Right atrium auricular region (tissue), 2 donors: ENCODE measurements at places on chromosomes 2 and 18. TPM values are rescaled to one million over a fixed set of nuclear protein-coding genes. Genes with fewer than 3 reads are reported as not detected.
A peak's percentile ranks its signal among the peaks of the same experiment; 100 is the strongest.

PASK gene
- total RNA-seq, result 1.1 TPM

TSHZ1 gene
- 14.5 TPM for total RNA-seq

UGT1A3 gene
- not detected for total RNA-seq

C2orf80 gene
- total RNA-seq, result not detected

SMYD1 gene
- 74.8 TPM for total RNA-seq

SLC4A5 gene
- total RNA-seq, result 1.3 TPM

C2orf66 gene
- not detected for total RNA-seq

DUSP2 gene
- total RNA-seq, result 9.0 TPM

- peaks cover 22% of the 10 kb centered on the region for H3K4me1 ChIP-seq
- no peak for DNase-seq
- H3K27ac ChIP-seq, result peak overlapping the region; percentile 92
- H3K27me3 ChIP-seq, result no peaks in the 10 kb centered on the region
These were observed 757 bp downstream of the HDHD2 start for GRCh38 chr18:47149457-47150028.

DNA sequence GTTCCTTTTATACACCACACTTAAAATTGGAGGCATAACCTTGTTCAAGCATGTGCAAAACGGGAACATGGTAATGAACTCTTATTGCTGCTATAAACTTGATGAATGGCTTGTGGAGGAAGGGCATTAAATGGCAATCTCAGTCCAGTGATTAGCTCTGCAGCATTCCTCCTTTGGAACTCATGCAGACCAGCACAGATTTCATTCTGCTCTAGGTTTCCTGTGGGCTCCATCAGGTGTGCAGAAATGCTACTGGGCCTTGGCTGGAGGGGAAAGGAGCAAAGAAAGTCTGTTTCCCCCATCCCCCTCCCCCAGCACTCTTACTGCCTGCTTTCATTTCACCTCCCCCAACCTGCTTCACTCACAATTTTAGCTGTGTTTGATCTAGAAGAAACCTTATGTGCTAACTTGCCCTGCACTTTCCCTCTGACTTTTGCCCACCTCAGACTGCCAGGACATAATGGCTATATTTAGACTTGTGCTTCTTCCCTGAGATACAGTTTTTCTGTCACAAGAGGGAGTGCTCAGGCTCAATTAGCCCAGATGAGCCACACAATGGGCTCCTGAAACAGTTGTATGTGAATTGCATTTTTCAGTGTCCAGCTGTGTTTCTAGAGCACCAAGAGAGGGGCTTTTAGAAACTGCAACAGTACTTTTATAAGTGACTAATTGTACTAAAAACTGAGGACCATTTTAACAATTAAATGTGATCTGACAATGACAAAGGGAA lies 109.8 kb downstream of the FSHR start:
- no peaks in the 10 kb centered on the region for H3K4me1 ChIP-seq
- no peak overlapping the region for H3K4me3 ChIP-seq
- no peak for DNase-seq
- H3K27me3 ChIP-seq, result no peaks in the 10 kb centered on the region
- H3K36me3 ChIP-seq, result no peaks in the 10 kb centered on the region
- H3K27ac ChIP-seq, result no peak overlapping the region

DNA sequence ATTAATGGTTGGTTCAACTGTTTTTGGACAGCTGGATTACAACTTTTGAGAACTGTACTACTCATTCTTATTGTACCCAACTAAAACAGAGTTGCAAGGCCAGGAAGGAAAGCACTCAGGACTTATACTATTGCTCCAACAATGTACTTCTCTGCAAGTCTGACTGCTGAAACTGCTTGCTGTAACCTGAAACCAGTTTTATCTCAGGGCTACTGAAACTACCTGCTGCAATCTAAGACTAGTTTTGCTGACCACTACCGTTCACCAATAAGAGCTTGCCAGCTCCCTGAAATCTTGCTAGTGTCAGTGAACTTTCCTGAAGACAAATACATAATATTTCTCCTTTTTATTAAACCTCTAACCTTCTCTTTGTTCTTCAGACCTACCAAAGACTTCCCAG lies 157.3 kb downstream of the CDCA7 start:
- no peak overlapping the region for H3K4me3 ChIP-seq
- H3K27me3 ChIP-seq, result no peaks in the 10 kb centered on the region
- no peaks in the 10 kb centered on the region for H3K36me3 ChIP-seq
- no peak for DNase-seq
- no peaks in the 10 kb centered on the region for H3K4me1 ChIP-seq

DNA sequence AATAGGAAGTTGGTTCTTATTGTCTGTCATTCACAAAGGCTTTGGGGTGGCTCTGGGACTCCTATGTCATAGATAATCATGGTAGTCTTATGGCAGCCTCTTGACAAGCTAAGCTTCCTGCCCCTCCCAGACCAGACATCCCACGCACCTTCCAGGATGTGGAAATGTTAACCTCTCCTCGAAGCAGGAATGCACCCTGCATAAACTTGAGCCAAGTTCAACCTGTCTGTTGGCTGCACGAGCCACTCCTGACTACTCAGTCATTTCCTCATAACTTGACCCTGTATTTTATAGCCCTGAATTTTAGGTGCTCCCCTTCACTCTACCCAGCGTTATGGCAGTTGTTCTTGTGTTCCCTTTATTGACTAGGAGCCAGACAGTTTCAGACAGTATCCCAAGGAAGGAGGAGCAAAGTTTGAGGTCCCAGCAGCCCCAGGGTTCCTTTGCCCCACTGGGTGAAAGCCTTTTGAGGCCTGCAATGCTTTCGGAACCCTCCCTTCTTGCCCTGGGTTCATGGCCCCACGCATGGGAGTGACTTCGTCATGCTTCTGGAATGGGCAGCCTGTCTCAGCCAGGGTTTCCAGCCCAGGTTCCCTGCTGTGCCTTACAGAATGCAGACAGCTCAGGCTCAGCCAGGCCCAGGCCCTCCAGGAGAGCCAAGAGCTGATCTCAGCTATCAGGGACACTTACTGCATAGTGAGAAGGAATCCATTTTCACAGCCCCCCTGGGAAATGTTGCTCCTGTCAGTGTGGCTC lies 15.6 kb upstream of the INO80C start:
- no peaks in the 10 kb centered on the region for H3K27me3 ChIP-seq
- H3K27ac ChIP-seq, result no peak overlapping the region
- peak; percentile 75 for DNase-seq
- no peaks in the 10 kb centered on the region for H3K36me3 ChIP-seq
- H3K4me1 ChIP-seq, result peaks cover 22% of the 10 kb centered on the region

DNA sequence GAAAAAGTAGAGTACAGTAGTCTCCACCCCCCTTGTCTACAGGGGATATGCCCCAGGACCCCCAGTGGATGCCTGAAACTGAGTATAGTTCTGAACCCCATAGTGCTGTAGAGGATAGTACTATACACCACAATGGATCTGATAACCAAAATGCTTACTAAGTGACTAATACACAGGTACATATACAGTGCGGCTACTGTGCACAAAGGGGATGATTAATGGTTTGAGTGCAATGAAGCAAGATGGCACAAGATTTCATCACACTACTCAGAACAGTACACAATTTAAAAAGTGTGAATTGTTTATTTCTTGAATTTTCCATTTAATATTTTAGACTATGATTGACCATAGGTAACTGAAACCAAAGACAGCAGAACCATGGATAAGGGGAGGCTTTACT lies 446.9 kb upstream of the NRP2 start:
- no peaks in the 10 kb centered on the region for H3K36me3 ChIP-seq
- DNase-seq, result no peak
- H3K4me1 ChIP-seq, result no peaks in the 10 kb centered on the region
- H3K27ac ChIP-seq, result no peak overlapping the region
- no peaks in the 10 kb centered on the region for H3K27me3 ChIP-seq

DNA sequence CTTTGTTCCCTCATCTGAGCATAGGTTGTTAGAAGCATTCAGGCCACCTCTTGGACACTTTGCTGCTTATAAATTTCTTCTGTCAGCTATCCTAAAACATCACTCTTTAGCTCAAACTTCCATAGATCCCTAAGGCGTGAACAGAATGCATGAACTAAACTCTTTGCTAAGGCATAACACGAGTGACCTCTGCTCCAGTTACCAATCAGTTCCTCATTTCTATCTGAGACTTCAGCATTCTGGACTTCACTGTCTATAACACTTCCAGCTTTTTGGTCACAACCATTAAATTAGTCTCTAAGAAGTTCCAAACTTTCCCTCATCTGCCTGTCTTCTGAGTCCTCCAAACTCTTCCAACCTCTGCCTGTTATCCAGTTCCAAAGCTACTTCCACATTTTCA lies 8.3 kb upstream of the VWA3B start:
- no peak overlapping the region for H3K4me3 ChIP-seq
- no peaks in the 10 kb centered on the region for H3K4me1 ChIP-seq
- no peak overlapping the region for H3K27ac ChIP-seq
- no peaks in the 10 kb centered on the region for H3K36me3 ChIP-seq

GRCh38 chr18:9413576-9413975 lies 61.7 kb upstream of the RALBP1 start:
- no peak for DNase-seq
- peaks cover 11% of the 10 kb centered on the region for H3K4me1 ChIP-seq
- H3K27me3 ChIP-seq, result no peaks in the 10 kb centered on the region
- no peak overlapping the region for H3K27ac ChIP-seq

DNA sequence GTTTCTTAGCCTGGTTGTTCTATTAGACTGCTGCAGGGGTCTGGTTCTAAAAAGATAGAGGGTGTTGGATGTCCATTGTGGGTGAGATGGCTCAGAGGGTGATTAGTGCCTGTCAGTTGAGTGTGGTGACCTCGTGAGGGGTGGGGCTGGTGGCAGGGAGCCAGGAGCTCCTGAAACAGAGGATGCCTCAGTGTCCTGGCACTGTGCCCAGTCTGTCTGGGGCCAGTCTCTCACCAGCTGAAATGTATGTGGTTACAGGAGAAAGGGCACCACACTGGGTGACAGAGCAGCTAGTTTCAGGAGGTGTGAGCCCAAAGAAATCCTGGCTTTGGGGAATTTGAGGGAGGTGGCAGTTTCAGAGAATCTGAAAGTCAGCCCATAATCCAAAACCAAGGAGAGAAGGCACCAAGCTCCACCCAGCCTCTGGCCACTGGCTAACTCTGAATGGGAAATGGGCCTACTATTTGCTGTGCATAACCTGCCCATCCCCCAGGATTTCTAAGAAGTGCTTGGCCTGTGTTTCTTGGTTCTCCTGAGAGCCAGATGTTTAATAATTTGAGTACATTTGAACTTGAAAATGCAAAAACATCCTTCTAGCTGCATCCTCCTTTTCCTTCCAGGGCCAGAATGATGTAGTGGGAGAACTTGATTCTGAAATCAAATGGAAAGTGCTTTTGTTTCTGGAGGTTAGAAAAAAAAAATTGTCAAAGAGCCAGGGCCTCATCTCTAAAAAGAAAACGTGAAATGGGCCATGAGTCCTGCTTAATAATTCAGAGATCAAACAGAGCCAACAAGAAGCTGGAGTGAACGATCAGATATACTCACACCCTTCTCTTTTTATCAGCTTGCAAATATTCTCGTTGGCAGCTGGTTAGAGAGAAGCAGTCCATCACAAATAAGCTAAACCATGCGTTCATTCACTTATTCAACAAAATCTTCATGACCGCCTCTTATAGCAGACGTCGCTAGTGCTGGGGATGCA lies 92.3 kb downstream of the B3GNT2 start:
- no peaks in the 10 kb centered on the region for H3K36me3 ChIP-seq
- peaks cover 27% of the 10 kb centered on the region for H3K4me1 ChIP-seq
- H3K4me3 ChIP-seq, result no peak overlapping the region
- DNase-seq, result peak; percentile 72
- peak overlapping the region; percentile 48 for H3K27ac ChIP-seq
- H3K27me3 ChIP-seq, result no peaks in the 10 kb centered on the region

DNA sequence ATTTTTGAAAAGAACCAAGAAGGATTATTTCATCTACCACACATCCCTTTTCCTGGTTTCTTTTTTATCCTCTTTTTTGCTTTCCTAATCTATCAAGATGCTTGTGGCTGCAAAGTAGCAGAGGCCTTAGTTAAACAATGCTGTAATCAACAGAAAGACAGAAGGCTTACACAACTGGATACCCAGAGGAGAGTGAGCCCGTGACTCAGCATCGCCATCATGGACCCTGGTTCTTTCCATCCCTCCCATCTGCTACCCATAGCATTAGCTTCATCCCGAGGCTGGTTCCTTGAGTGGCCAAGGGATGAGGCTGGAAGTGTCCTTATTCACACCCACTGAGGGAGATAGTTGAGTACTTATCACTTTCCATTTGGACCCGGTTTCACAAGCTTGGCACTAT lies 7.5 kb upstream of the HAAO start:
- no peak for DNase-seq
- no peaks in the 10 kb centered on the region for H3K36me3 ChIP-seq
- H3K4me1 ChIP-seq, result no peaks in the 10 kb centered on the region
- no peaks in the 10 kb centered on the region for H3K27me3 ChIP-seq

DNA sequence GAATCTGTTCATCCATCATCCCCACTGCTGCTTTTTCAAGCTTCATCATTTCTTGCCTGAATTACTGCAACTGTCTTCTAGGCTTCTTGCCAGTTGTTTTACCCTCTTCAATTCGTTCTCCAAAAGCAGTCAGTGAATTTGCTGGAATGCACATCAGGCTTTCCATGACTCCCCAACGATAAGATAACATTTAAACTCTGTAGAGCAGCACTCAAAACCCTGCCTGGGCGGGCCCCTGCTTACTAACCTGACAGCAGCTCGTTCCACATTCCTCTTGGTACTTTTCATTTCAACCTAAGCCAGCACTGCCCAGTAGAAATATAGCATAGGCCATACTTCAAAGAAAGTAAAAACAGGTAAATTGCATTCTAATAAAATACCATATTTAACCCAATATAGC lies 342.9 kb downstream of the SUCLG1 start:
- H3K36me3 ChIP-seq, result no peaks in the 10 kb centered on the region
- no peaks in the 10 kb centered on the region for H3K4me1 ChIP-seq
- H3K27me3 ChIP-seq, result no peaks in the 10 kb centered on the region
- no peak overlapping the region for H3K4me3 ChIP-seq

DNA sequence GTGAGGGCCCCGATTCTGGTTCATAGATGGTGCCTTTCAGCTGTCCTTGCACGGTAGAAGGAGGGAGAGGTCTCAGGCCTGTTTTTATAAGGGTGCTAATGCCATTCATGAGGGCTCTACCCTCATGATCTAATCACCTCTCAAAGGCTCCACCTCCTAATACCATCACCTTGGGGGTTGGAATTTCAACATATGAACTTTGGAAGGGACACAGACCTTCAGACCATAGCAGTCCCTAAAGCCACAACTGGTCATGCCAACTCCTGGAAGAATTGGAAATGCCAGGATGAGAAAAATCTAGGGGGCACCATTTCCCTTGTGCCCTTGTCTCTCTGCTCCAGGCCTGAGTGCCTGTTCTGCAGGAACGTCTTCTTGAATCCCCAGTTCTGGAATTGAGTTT lies 124.8 kb upstream of the DAPL1 start:
- peaks cover 52% of the 10 kb centered on the region for H3K4me1 ChIP-seq
- no peaks in the 10 kb centered on the region for H3K27me3 ChIP-seq
- peaks cover 24% of the 10 kb centered on the region for H3K36me3 ChIP-seq
- DNase-seq, result no peak
- H3K4me3 ChIP-seq, result no peak overlapping the region

GRCh38 chr2:111675419-111676194 lies 208.4 kb downstream of the ANAPC1 start:
- DNase-seq, result no peak
- H3K27ac ChIP-seq, result no peak overlapping the region
- no peaks in the 10 kb centered on the region for H3K36me3 ChIP-seq
- no peak overlapping the region for H3K4me3 ChIP-seq
- no peaks in the 10 kb centered on the region for H3K27me3 ChIP-seq
- H3K4me1 ChIP-seq, result no peaks in the 10 kb centered on the region
